ENCODE measurements at places on chromosomes 3 and 15.
A peak's percentile ranks its signal among the peaks of the same experiment; 100 is the strongest.

DNA sequence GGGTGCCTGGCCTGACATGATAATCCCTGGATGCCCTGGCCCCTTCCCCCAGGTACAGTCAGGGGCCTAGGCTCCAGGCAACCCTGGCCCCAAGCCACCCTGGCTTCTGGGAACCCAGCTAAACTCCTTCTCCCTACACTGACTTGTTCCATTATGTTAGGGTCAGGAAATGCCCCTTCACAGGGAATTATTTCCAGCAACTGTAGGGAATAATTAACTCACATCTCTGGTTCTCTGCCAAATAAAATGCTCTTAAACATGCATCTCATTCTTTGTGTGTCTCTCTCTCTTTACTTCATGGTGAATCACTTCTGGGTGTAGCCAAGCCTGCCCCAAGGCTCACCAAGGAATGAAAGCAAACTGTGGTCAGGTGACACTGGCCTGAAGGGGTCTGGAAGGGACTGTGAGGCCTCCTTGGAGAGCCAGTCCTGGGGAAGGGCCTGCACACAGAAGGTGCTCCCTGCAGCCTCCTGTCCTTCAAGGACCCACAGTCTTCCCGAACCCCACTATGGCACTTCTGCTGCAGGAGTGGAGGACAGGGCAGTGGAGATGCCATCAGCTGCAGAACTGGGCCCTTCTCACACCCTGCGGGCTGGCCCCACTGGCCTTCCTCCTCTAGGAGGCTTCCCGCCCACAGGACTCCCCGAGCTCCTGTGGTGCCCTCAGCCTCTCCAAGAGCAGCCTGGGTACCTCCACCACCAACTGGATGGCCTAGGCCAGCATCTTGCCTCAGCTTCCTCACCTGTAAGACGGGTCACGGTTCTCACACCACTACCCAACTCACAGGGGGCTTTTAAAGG lies 17.6 kb downstream of the TKT start:
- DNase-seq = no peak

DNA sequence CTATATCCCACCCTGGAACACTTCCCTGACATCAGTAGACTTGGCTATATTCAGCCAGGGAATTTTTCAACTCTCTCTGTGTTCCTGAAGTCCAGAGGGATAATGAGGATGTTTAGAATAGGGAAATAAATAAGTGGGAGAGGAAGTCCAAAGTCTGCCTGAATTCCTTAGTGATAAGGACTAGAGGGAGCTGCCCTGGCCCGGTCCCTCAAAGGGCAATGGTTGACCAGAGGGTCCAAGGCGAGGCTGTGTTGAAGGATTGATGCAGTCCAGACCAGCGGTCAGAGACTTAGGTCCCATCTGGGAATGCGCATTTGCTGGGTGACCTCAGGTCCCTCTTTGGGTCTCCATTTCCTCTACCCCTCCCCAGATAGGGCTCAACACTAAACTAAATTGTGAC lies 7.9 kb downstream of the VIPR1 start:
- no peak for DNase-seq

DNA sequence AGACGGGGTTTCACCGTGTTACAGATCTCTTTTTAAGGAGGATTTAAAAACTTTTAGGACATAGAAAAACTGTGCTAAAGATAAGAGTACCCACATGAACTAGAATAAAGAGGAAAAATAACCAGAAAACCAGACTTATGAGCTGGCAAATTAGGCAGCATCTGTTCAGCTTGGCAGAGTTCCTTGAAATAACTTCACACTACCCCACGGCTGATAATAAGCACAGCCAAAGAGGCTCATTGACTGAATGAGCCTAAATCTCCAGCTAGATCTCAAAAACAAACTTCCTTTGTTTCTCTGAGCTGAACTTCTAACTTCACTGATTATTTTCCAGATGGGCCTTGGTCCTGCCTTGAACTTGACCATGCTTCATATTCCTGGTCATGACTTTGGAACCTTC lies 26.7 kb upstream of the PIK3R4 start:
- DNase-seq = no peak

DNA sequence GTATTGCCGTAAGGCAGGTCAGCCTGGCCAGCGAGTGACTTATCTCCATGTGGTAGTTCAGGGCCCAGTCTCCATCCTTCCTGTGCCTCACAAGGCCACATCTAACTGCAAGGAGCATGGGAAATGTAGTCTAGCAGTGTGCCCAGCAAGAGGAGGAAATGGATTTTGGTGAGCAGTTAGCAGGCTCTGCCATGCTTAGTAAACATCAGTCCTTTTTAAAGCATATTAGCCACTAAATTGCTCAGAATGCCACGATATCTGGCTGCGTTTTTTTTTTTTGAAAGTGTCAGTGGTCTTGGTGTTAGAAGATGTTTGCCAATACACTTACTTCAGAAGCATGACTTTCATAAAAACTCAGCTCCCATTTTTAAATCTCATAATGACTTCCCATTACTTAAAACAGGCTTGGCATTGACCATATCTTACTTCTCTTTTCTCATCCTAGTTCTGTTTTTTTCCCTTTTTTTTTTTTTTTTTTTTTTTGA lies 470.2 kb upstream of the TPRG1 start:
- DNase-seq = peak; percentile 23

DNA sequence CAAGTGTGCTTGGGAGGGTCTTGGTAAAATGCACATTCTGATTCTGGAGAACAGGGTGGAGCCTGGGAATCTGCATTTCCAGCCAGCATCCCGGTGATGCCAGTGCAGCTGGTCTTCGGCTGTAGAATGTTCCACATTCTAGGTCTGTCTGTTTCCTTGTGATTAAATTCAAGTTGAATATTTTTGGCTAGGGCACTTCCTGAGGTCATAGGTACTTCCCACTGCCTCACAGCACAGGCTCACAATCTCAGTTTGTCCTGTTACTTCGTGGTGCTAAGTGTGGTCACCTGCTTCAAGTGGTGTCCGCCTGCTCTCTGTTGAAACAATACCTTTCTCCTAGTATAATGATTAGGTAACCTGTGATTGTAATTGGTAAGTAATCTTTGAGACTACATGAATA lies 40.1 kb downstream of the FLNB start:
- no peak for DNase-seq

DNA sequence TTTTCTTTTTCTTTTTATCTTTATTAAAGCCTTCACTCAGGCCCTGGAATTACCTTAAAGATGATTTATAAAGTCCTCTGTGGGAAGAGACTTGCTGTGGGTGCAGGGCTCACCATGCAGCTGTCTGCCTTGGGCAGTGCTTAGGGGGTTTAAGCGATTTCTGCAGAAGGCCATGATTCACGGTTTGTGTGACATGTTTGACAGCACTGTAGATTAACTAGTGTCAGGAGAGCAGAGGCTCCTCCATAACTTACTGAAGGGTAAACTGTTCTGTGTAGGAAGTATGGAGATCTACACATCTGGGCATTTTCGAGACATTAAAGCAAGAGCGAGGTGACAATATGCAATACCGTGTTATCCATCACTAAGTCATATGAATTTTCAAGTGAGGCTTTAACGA lies 137.7 kb downstream of the LRIG1 start:
- DNase-seq = no peak

- no peak for DNase-seq
Measured at GRCh38 chr3:159583662-159584061, 405.0 kb upstream of the IL12A start.

DNA sequence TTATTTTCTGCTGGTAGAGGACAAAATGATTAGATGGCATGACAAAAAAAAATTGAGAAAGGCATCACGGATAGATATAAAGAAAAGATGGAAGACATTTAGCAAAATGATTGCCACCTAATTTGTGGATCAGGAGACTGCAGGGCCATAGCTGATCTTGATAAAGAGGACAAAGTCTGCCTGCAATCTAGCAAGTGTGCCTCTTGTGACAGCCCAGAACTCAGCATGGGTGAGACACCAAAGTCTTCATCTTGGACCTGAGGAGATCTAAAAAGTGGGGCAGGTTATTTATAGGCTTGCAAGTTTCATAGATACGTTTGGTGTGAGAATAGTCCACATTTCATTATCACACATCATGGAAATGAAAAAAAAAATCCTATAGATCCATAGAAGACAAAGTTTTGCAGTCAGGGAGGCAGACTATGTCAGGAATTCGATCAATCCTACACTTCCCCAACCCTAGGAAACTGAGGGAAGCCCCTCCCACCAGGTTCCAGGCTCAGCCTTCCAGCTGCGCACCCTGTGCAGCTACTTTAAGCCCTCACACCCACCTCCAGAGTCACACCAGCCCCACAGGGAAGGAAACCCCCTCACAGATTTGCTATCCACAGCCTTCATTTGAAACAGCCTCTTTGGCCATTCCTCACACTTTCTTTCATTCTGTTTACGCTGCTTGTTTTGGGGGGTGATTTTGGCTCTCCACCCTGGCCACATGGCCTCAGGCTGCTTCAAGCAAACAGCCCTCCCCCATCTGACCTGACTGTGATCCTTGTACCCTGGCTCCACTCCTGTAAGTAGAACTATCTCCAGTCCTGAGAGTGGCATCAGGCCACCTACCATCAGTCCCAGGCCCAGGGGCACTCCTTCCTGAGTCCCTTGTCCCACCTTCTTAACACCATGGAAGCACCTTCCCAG lies 28.1 kb upstream of the KLHL6 start:
- DNase-seq = no peak

Data from iPS-NIHi11 (cell line).